Suppressor macrophage treated with lipopolysaccharide for 1 hour (primary cell): ENCODE measurements at places on chromosomes 5 and 9.

DNA sequence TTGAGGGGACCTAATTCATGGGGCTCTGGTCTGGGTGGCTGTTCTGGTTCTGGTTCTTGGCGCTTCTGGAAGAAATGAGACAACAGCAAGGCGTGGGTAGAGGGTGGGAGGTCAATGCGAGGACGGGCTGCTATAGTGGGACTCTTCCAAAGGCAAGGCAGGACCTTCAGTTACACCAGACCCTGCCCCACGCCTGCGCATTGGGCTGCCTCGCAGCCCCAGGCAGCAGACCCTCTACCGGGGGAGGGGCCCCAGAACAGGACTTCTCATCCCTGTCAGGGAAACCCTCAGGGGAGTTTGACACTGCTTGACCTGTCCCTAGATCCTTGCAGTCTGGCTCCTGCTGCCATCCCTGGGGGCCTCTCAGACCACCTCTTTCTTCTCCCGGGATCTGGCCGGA lies 18.5 kb downstream of the CCDC69 start:
- DNase-seq, result no peak

- DNase-seq, result no peak
Observed at GRCh38 chr5:180018347-180019060, 53.1 kb downstream of the RNF130 start.

DNA sequence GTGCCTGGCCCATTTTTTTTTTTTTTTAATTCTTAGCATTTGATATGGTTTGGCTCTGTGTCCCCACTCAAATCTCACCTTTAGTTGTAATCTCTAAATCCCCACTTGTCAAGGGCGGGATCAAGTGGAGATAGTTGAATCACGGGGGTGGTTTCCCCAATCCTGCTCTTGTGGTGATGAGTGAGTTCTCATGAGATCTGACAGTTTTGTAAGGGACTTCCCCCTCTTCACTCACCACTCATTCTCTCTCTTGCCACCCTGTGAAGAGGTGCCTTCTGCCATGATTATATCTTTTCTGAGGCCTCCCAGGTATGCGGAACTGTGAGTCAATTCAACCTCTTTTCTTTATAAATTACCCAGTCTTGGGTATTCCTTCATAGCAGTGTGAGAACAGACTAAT lies 27.2 kb downstream of the NDUFAF2 start:
- peak; percentile 42 for DNase-seq

GRCh38 chr5:58755397-58755796 lies 172.5 kb downstream of the RAB3C start:
- DNase-seq, result no peak

GRCh38 chr9:14345354-14346230 lies 31.7 kb upstream of the NFIB start:
- DNase-seq, result no peak

GRCh38 chr5:141186897-141187512 lies at the start of gene PCDHB9:
TSS of gene PCDHB9 (plus strand) at chr5:141187161. CDS start at chr5:141187319, 158 bp downstream.
- no peak for DNase-seq

GRCh38 chr5:80759866-80760577 lies 105.2 kb upstream of the DHFR start:
- no peak for DNase-seq

DNA sequence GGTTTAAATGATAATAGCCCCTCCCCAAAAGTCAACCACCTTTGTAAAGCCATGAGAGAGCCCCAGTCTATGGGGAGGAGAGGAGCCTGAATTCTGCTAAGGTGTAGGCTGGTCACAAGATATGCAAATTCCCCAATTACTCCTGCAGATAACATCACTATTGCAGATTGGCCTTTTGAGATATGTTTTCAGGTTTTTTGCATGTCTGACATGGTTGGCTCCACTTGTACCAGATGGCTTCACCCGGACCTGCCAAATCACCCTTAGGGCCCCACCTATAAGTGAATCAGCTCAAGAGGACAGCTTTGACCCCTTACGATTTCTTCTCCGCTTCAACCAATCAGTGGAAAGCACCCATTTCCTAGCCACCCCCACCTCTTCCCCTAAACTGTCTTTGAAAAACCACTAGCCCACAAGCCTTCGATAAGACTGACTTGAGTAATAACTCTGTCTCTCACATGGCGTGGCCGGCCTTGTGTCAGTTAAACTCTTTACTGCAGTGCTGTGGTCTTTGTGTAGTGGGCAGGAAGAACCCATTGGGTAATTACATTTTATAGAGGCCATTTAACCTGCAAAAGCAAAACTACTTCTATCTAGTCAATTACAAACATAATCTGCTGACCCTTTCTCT lies 69.7 kb downstream of the PRLR start:
- DNase-seq, result no peak

DNA sequence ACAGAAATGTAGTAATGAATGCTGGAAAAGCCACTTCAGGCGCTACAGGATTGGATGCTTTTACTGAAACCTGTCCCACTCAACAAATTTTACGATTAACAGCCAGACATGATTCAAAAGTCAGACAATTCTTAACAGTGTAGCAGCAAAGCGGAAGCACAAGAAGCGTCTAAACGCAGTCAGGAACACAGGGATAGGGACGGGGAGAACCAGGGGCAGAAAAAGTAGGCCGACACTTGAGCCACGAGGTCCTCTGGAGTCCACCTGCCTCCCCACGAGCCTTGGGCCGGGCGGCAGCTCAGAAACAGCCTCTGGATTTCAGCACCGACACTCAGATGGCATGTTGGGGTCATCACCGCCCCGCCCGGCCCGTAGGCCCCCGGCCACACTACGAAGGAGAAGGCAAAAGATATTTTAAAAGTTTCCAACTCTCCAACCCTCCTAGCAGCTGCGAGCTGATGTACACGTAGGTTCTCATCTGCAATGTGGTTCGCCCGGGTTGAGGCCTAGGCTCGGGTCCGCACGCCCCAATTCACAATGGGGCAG lies 615 bp downstream of the RACK1 start:
- peak; percentile 58 for DNase-seq

- DNase-seq, result no peak
Observed at GRCh38 chr5:113172231-113172826, 195.7 kb downstream of the DCP2 start.

DNA sequence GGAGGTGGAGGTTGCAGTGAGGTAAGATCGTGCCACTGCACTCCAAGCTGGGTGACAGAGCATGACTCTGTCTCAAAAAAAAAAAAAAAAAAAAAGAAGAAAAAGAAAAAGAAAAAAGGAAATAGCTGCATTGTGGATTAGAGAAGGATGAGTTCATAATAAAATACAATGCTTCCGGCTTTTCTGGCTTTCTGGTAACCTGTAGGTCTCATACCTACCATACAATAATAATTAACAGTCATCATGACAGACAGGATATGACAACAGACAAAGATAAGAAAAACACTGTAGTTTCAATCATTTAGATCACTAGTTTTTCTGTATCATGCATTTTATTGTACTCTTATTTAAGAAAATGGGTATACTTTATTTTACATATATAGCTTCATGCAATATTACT lies 40.7 kb upstream of the TRPM3 start:
- DNase-seq, result no peak
